Subcutaneous adipose tissue (tissue), 4 donors: ENCODE measurements at places on chromosomes 4 and X. TPM values are rescaled to one million over a fixed set of nuclear protein-coding genes. Genes with fewer than 3 reads are reported as not detected.

MAGEE1 gene
- total RNA-seq = 0.65 TPM

AFP gene
- total RNA-seq = not detected

RBMXL3 gene
- total RNA-seq = not detected

EPGN gene
- total RNA-seq = not detected

SSX3 gene
- not detected for total RNA-seq

PGAM4 gene
- total RNA-seq = not detected

GAGE10 gene
- total RNA-seq = not detected

RTL5 gene
- 7.5 TPM for total RNA-seq

RTL9 gene
- 0.38 TPM for total RNA-seq

FGG gene
- not detected for total RNA-seq

CXCL5 gene
- not detected for total RNA-seq

PTPN13 gene
- 37.5 TPM for total RNA-seq

FRG1 gene
- 39.7 TPM for total RNA-seq

RNF128 gene
- not detected for total RNA-seq

ARHGAP36 gene
- not detected for total RNA-seq

UGT2B11 gene
- total RNA-seq = not detected

ITGB1BP2 gene
- total RNA-seq = 2.7 TPM

VCX3B gene
- not detected for total RNA-seq

HPGDS gene
- 0.57 TPM for total RNA-seq

ANKRD37 gene
- total RNA-seq = 10.9 TPM

ANKRD17 gene
- 59.3 TPM for total RNA-seq

CXCL10 gene
- total RNA-seq = not detected

NSG1 gene
- total RNA-seq = 0.33 TPM
